Amniotic epithelial cell (primary cell): ENCODE measurements at places on chromosomes 5 and 9.

GRCh38 chr5:112708103-112708622 is 29.5 kb upstream of the APC start:
- no peak for DNase-seq

DNA sequence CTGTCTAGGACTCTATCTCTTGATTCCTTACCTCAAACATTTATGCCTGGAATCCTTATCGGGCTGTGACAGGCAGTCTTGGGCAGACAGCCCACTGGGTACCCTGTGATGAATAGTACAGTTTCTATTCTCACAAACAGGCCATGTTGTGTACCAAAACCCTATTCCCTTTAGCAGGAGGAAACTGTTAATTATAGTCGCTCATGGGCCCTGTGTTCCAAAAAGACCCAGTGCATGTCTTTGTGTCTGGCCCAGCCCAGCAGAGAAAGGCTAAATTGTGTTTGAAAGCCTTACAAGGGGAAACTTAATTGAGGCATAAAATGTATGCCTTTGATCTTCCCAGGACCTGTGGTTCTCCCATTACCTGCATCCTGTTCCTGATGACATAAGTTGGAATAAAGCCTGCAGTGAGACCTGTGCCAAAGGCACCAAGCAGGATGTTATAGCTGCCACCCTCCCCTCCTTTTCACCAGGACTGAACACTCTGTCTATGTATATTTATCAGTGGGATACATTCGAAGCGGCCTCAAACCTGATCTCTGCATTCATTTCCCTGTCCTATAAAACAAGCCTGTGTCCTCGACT is 43.3 kb downstream of the TLR4 start:
- DNase-seq: no peak

GRCh38 chr5:169812786-169813185 is 167.5 kb downstream of the INSYN2B start:
- DNase-seq: no peak

DNA sequence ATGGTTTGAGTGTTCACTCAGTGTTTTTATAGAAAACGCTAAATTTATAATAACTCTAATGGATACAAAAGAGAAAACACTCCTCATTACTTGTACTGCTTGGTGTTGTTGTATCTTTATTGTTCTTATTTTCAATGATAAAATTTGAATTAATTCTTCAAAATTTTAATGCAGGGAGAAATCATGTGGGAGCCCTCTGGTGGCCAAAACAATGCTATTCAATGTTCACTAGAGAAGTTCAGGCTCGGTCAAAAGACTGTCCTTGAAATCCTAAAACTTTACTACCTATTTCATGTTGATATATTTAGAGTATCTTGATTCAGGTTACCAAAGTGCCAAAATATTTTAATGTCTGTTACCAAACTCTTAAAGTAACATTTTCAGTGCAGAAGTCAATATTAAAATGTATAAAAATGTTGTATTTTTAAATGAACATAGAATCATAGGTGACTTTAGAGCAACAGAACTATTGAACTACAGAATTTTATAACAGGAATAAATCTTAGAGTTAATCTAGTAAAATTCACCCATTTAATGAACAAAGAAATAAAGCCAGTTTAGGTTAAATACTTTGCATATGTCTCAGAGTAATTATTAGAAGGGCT is 1259.8 kb downstream of the PTPRD start:
- DNase-seq: no peak

DNA sequence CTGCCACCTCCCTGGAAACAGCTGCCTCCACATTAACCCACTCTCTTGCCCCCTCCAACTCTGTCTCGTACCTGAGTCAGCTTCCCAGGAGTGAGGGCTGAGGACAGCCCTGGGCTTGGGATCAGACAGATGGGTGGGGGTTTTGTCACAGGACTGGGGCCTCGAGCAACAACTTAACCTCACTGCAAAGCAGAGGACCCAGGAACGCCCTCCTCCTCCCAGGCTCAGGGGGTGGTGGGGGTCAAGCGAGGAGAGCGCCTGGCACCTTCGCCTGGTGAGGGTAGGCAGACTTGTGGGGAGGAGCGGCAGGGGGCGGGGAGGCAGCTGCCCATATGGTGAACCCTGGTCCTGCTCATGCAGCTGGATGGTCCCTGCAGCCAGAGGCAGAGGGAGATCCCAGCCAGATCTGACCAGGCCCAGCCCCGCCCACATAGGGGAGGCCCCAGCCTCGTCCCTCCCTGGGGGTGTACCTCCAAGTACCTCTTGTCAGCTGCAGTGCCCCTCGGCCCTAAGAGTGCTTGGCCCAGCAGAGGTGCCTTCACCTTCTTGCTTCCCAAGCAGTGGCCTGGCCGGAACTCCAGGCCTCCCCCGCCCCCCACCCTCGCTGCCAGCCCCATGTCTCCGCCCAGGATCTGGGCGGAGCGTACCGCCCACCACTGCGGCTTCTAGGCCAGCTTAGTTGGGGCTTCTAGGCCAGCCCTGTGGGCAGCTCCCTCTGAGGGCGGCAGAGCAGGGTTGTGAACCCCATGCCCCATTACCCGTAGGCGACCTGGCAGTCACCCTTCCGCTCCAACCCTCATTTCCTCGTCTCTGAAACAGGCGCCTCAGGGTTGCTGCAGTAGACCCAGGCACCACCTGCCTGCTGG is at the start of gene SARDH:
TSS of gene SARDH (minus strand) at position 579 of the 866 bp plus-strand sequence. CDS start 4,179 bp downstream, outside the sequence.
- DNase-seq: peak; percentile 44

- DNase-seq: no peak
These were observed 4.3 kb downstream of the ANXA6 start for GRCh38 chr5:151153300-151153699.

GRCh38 chr9:129036923-129037766 is 719 bp downstream of the MIGA2 start:
- no peak for DNase-seq

- no peak for DNase-seq
These were observed 221.0 kb downstream of the EDIL3 start for GRCh38 chr5:84163671-84164070.

DNA sequence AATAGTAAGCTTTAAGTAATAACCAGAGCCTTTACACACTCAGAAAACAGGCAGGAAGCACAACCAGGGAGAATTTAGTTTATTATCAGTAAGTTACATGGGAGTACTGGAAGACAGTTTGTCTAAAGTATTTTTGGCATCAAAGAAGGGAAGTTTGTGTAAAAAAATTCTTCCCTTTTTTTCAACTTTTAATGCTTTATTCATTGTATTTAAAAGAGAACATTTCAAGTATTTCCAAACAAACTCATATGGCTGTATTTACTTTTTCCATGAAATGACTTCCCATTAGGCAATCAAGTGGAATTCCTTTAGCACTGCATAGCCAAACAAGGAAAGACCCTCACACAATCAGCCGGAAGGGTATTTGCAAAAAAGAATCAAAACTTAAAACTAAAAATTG is 26.7 kb downstream of the RNF145 start:
- peak; percentile 39 for DNase-seq

DNA sequence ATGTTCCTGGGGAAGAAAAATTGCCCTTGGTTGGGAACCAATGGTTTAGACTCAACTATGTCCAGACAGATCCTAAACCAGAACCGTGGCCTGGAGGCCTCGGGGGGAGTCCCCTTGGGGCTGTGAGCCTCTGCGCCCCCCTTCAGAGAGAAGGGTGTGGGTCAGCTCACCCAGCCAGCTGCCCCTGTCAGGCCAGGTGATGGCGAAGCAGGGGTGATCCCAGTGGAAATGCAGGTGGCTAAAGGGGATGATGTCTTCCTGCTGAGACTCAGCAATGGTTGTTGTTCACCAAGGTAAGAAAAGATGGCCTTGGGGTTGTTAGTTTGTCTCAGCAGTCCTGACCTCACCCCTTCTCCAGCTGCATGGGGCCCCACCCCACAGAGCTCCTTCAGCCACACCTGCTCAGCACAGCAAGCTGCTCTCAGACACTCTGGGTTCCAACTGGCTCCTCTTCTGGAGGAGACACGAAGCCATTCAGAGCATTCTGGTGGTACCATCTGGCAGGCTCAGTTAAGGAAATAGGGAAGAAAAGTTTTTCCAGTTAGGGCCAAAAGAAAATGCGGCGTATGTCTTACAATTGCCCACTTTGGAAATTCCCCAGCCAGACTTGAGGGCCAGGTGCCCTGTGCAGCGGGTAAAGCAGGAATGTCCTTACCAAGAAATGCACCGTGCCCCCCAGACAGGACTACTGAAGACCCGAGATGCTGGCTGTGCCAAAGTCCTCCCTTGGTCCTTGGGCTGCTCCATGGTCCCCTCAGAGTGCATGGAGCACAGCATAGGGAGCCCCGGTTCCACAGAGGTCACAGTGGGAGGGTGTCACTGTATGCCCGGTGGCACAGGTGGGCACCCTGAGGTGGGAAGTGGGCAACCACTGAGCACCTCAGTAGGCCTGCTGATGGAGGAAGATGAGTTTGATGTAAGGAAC is 90.2 kb downstream of the NSUN2 start:
- DNase-seq: no peak

- DNase-seq: peak; percentile 86
These were observed 110.7 kb downstream of the TLE1 start for GRCh38 chr9:81578606-81579005.

DNA sequence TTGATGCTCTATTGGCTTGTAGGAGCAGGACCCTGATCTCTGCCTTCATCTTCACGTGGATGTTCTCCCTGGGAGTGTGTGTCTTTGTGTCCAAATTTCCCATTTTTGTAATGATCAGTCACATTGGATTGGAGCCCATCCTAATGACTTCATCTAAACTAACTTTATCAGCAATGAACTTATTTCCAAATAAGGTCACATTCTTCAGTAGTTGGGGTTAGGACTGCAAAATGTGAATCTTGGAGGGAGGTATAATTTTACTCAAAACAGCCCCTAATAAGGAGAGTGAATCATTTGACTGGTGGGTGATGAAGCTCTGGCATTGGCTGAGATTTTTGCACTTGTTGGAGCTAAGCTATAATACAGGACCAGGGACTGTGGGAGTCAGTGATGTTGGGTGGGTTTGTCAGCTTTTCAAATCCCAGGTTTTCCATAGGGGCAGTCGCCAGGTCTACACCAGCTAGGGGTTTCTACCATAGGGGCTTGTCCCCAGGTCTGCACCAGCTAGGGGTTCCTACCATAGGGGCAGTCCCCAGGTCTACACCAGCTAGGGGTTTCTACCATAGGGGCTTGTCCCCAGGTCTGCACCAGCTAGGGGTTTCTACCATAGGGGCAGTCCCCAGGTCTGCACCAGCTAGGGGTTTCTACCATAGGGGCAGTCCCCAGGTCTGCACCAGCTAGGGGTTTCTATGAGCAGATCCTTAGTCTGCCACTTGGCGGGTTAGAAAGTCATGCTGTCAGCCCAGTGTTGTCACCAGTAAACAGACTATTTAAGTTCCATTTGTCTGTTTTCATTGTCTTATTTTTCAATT is 382.6 kb upstream of the DAP start:
- no peak for DNase-seq

DNA sequence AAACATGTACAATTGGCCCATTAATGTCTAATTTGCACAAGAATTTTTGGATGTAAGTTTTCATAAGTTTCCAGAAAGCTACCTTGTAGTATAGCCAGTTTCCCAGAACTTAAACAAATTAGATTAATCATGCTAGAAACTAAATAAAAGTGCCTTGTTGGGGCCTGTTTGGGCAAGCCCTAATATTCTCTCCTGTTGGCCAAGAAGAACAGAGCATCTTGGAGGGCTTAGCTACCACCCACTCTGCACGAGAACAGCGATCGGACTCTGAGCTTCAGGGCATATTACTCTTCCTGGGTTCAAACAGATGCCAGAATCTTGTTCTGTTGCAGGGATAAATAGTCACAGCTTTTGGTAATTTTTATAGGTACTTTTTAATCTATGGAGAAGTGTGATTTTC is 88.2 kb downstream of the GAS1 start:
- no peak for DNase-seq

GRCh38 chr9:129125478-129125877 is 14.3 kb downstream of the PTPA start:
- DNase-seq: peak; percentile 87

GRCh38 chr9:108416324-108416723 is 439.5 kb downstream of the ACTL7B start:
- no peak for DNase-seq

- DNase-seq: peak; percentile 40
These were observed 140.8 kb downstream of the CAMK4 start for GRCh38 chr5:111364992-111365391.

DNA sequence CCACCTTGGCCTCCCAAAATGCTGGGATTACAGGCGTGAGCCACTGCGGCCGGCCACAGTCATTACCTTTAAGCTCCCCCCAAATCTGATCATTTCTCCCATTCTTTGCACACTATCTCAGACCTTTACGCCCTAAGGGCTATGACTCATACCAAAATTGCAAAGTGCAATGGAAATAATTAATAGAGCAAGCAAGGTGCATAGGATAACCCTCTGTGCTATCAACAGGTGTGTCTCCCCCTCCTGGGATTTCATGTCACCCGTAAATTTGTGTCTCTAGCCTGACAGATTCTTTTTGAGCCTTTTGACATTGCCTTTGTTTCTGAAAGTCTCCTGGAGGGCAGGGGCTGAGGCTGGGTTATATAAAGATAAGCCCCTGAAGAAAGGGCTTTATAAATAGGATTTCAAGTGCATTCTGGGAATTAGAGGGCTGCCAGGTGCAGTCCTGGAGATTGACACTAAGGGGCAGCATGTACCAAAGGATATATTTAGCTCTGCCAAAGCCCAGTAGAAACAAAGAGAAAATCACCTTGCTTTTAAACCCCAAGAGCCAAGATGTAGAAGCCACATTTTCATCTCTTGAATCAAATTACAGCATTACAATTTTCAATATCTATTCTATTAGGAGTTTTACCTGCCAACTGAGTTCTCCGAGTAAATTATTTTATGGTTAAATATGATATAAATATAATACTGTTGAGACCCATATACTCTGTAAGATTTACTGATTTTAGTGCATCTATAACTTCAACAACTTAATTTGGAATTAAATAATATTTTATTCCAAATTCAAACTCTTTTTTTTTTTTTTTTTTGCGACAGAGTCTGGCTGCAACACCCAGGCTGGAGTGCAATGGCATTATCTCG is 18.2 kb downstream of the S100Z start:
- peak; percentile 60 for DNase-seq

- no peak for DNase-seq
These were observed 18.3 kb downstream of the MARCHF3 start for GRCh38 chr5:127011961-127012644.
